ENCODE measurements at places on chromosomes 1 and 21.

GRCh38 chr1:203407296-203407695 is 56.4 kb upstream of the FMOD start:
- no peak overlapping the region for H3K4me3 ChIP-seq
- H3K27ac ChIP-seq: peak overlapping the region; percentile 80
- H3K4me1 ChIP-seq: peaks cover 60% of the 10 kb centered on the region
- H3K27me3 ChIP-seq: no peaks in the 10 kb centered on the region
- H3K36me3 ChIP-seq: no peaks in the 10 kb centered on the region

GRCh38 chr1:172941471-172941870 is 109.3 kb downstream of the TNFSF18 start:
- no peak overlapping the region for H3K27ac ChIP-seq
- no peak for DNase-seq
- H3K36me3 ChIP-seq: no peaks in the 10 kb centered on the region
- H3K4me1 ChIP-seq: no peaks in the 10 kb centered on the region

- H3K4me1 ChIP-seq: peaks cover 31% of the 10 kb centered on the region
- no peaks in the 10 kb centered on the region for H3K27me3 ChIP-seq
- H3K4me3 ChIP-seq: no peak overlapping the region
- peak overlapping the region; percentile 59 for H3K27ac ChIP-seq
- peak; percentile 71 for DNase-seq
Measured at GRCh38 chr1:58922302-58923089, 138.6 kb upstream of the JUN start.

- H3K36me3 ChIP-seq: peaks cover 30% of the 10 kb centered on the region
- DNase-seq: no peak
- H3K4me1 ChIP-seq: peaks cover 34% of the 10 kb centered on the region
Measured at GRCh38 chr1:222586842-222587241, 2.9 kb downstream of the TAF1A start.

GRCh38 chr1:150909585-150910180 is 16.5 kb upstream of the SETDB1 start:
- H3K4me1 ChIP-seq: no peaks in the 10 kb centered on the region
- H3K36me3 ChIP-seq: no peaks in the 10 kb centered on the region
- no peaks in the 10 kb centered on the region for H3K27me3 ChIP-seq
- H3K4me3 ChIP-seq: no peak overlapping the region
- no peak for DNase-seq
- no peak overlapping the region for H3K27ac ChIP-seq

GRCh38 chr1:208156741-208157140 is 87.4 kb downstream of the PLXNA2 start:
- DNase-seq: no peak
- H3K36me3 ChIP-seq: no peaks in the 10 kb centered on the region
- H3K27me3 ChIP-seq: no peaks in the 10 kb centered on the region
- H3K4me1 ChIP-seq: peaks cover 88% of the 10 kb centered on the region

DNA sequence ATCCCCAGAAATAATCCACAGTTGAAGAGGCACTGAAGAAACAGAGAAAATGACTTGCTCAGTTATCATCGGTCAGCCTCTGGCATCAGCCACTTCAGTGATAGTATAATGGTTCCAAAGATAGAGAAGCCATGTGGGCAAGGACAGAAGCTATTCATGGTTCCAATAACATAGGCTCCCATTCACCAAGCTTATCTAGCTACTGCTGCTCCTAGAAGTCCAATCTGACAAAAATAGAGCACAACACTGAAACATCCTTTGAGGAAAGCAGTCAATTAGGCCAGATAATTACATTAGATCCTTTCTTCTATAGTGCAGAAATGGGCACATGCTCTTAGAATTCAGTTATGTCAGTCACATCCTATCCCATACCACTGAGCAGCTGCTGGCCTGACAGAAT is 33.5 kb upstream of the CRB1 start:
- H3K27me3 ChIP-seq: no peaks in the 10 kb centered on the region
- H3K27ac ChIP-seq: no peak overlapping the region
- DNase-seq: no peak
- no peak overlapping the region for H3K4me3 ChIP-seq
- peaks cover 13% of the 10 kb centered on the region for H3K4me1 ChIP-seq
- H3K36me3 ChIP-seq: no peaks in the 10 kb centered on the region

DNA sequence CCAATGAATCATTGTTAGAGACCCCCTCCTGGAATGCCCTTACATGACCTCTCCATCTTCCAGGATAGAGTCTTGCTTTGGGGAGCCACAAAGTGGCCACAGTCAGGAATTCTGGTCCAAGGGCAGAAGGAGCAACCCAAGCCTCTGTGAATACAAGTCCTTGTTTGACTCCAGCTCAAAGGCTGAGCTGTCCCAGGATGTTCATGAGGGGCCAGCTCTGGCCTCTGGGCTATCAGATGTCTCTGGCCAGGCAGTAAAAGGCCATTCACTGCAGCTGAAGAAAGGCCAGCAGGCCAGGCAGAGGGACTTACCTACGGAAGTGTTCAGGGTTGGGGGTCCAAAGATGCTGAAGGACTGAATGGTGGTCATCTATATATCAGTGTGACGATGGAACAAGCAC is 98.3 kb upstream of the IPO9 start:
- H3K27me3 ChIP-seq: no peaks in the 10 kb centered on the region
- H3K4me1 ChIP-seq: peaks cover 97% of the 10 kb centered on the region
- peak overlapping the region; percentile 87 for H3K27ac ChIP-seq
- no peak for DNase-seq
- H3K4me3 ChIP-seq: peak overlapping the region; percentile 22

- no peak for DNase-seq
- H3K4me3 ChIP-seq: no peak overlapping the region
- peak overlapping the region; percentile 66 for H3K27ac ChIP-seq
- no peaks in the 10 kb centered on the region for H3K36me3 ChIP-seq
- H3K4me1 ChIP-seq: peaks cover 78% of the 10 kb centered on the region
Measured at GRCh38 chr1:172394141-172394751, 26.2 kb upstream of the C1orf105 start.

- no peaks in the 10 kb centered on the region for H3K36me3 ChIP-seq
- no peaks in the 10 kb centered on the region for H3K4me1 ChIP-seq
- no peaks in the 10 kb centered on the region for H3K27me3 ChIP-seq
- no peak overlapping the region for H3K4me3 ChIP-seq
Measured at GRCh38 chr1:225143001-225143400, 213.5 kb downstream of the DNAH14 start.

DNA sequence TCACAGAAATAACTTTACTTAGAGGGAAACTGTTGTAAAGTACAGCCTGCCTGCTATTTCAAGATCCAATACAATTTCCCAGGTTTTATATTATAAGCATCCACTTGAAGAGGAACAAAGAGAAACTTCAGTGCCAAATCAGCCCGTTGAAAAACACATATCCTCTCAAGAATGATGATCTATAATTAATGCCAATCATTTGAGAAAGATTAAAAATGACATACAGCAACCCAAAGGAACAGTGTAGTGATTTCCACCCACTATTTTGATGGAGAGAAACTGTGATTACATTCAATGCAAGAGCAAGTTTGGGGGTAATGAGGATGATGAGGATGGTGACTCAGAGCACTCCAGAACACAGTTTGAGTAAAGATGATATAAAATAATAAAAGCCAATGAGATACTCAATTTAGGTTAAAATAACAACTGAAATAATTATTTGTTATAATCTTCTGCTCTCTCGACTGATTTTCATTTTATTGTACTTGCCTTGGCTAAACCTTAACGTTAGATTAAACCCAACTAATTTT is 715.5 kb downstream of the NCAM2 start:
- H3K27me3 ChIP-seq: no peaks in the 10 kb centered on the region
- H3K27ac ChIP-seq: no peak overlapping the region
- no peaks in the 10 kb centered on the region for H3K36me3 ChIP-seq
- no peaks in the 10 kb centered on the region for H3K4me1 ChIP-seq
- no peak for DNase-seq
- H3K4me3 ChIP-seq: no peak overlapping the region

- H3K27ac ChIP-seq: no peak overlapping the region
- no peaks in the 10 kb centered on the region for H3K4me1 ChIP-seq
- no peak overlapping the region for H3K4me3 ChIP-seq
- no peak for DNase-seq
- H3K36me3 ChIP-seq: no peaks in the 10 kb centered on the region
Measured at GRCh38 chr1:1128454-1129139, 12.7 kb upstream of the C1orf159 start.

DNA sequence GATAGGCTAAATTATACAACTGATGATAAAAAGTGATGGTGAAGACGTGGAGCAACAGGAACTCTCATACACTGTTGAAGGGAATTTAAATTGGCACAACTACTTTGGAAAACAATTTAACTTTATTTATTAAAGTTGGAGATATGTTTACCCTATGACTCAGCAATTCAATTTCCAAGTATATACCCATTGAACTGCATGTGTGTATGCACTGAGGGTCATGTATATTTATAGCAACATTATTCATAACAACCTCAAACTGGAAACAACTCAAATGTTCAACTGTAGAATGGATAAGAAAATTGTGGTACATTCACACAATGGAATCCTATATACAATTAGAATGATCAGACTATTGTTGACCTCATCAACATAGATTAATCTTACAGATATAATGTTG is 16.5 kb upstream of the BCAS2 start:
- no peak overlapping the region for H3K27ac ChIP-seq
- H3K4me1 ChIP-seq: peaks cover 14% of the 10 kb centered on the region
- no peak overlapping the region for H3K4me3 ChIP-seq
- no peaks in the 10 kb centered on the region for H3K27me3 ChIP-seq
- no peak for DNase-seq

DNA sequence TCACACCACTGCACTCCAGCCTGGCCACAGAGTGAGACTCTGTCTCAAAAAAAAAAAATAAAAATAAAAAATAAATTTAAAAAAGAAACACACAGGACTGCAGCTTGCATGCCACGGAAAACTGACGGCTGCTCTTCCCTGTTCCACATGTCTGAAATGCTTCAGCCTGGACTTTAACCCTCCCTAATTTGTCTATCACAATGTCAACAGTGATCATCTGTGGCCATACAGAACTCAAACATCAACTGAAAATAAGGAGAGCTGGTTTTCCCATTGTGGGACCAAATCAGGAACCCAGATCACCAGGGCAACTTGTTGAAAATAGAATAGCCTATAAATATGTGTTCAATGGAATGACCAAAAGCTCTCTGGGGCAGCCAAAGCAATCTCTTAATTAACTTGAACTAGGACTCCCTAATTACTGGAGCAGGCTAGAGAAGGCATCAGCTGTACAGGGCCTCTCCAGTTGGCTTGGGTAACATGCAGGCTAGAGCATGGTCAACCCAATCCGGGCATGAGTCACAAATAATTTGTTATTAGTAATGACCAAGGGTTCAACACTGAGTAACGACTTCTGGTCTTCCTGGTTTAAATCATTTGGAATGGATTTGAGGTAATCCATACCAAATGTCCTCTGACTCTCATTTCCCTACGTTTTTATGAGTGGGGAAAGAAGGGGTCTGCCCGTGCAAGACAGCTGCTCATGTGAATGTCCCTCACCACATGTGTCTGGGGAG is 62.7 kb upstream of the KAZN start:
- DNase-seq: no peak
- H3K27me3 ChIP-seq: peaks cover 11% of the 10 kb centered on the region
- H3K27ac ChIP-seq: no peak overlapping the region
- no peak overlapping the region for H3K4me3 ChIP-seq

GRCh38 chr1:38569932-38570656 is 289.5 kb downstream of the RRAGC start:
- no peak overlapping the region for H3K4me3 ChIP-seq
- no peaks in the 10 kb centered on the region for H3K36me3 ChIP-seq
- DNase-seq: no peak
- no peaks in the 10 kb centered on the region for H3K4me1 ChIP-seq
- peaks cover 97% of the 10 kb centered on the region for H3K27me3 ChIP-seq
- no peak overlapping the region for H3K27ac ChIP-seq

- H3K4me3 ChIP-seq: no peak overlapping the region
- DNase-seq: peak; percentile 62
- no peaks in the 10 kb centered on the region for H3K27me3 ChIP-seq
- peak overlapping the region; percentile 80 for H3K27ac ChIP-seq
Measured at GRCh38 chr1:9399510-9400424, 107.1 kb downstream of the SPSB1 start.

DNA sequence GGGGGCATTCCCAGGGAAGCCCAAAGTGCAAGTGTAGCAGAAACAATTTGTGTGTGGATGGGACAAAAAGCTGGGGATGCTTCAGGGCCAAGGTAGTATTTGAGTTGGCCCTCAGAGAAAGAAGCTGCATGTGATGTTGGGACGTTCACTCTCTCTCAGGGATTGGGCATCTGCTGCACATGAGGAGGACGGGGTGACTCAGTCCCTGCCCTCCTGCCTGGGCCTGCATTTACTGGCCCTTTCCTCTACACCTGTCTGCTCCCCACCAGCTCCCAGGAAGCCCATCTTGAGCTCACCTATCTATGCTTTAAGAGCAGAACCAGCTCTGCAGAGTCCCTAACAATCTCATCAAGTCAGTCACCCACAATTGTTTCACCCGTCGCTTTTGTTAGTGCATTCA is 23.5 kb upstream of the MPZL1 start:
- DNase-seq: no peak
- no peak overlapping the region for H3K4me3 ChIP-seq
- peaks cover 80% of the 10 kb centered on the region for H3K36me3 ChIP-seq
- H3K27ac ChIP-seq: peak overlapping the region; percentile 91
- no peaks in the 10 kb centered on the region for H3K27me3 ChIP-seq

DNA sequence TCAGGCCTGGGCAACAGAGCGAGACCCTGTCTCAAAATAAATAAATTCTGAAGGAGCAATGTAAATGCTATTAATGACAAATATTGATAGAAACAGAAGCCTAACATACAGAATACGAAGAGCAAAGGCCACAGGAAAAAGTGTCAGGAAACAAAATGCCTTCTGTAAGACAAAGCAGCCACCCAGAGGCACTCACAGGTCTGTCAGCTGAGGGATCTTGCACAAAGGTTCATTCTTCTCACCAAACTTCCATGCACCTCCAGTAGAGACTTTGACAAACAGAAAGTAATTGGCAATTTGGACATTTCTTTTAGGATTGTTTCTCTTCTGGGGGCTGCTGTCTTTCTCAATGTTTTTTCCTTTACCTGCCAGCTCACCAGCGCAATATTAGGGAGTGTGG is 1.2 kb upstream of the ALDH9A1 start:
- no peak for DNase-seq
- H3K36me3 ChIP-seq: peaks cover 5% of the 10 kb centered on the region
- no peaks in the 10 kb centered on the region for H3K27me3 ChIP-seq
- H3K4me1 ChIP-seq: peaks cover 32% of the 10 kb centered on the region
- H3K4me3 ChIP-seq: no peak overlapping the region

GRCh38 chr1:224852901-224853568 is 76.4 kb upstream of the DNAH14 start:
- H3K27me3 ChIP-seq: peaks cover 5% of the 10 kb centered on the region
- H3K4me1 ChIP-seq: no peaks in the 10 kb centered on the region
- DNase-seq: no peak
- H3K36me3 ChIP-seq: no peaks in the 10 kb centered on the region
- no peak overlapping the region for H3K4me3 ChIP-seq
- no peak overlapping the region for H3K27ac ChIP-seq

DNA sequence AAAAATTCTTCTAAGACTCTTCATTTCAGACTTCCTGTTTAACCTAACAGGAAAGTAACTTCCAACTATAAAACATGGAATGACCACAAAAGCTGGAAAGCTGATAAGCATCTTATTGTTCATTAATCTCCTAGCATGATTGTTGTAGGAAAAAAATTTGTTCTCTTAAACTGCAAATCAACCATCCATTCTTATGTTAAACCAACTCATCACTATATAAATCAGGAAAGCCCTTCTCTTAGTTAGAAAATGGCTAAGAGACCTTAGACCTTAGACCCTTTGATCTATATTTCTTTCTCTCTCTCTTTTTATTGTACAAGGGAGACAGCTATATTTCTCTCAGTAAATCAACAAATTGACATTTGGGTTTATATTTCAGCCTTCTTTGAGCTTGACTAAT is 101.4 kb downstream of the UBE2U start:
- DNase-seq: no peak
- H3K4me3 ChIP-seq: no peak overlapping the region
- H3K36me3 ChIP-seq: no peaks in the 10 kb centered on the region
- no peaks in the 10 kb centered on the region for H3K4me1 ChIP-seq
- no peaks in the 10 kb centered on the region for H3K27me3 ChIP-seq
